ENCODE measurements at places on chromosomes 1 and 21.
A peak's percentile ranks its signal among the peaks of the same experiment; 100 is the strongest.

- DNase-seq: no peak
Observed at GRCh38 chr1:163670989-163671757, 349.4 kb downstream of the NUF2 start.

DNA sequence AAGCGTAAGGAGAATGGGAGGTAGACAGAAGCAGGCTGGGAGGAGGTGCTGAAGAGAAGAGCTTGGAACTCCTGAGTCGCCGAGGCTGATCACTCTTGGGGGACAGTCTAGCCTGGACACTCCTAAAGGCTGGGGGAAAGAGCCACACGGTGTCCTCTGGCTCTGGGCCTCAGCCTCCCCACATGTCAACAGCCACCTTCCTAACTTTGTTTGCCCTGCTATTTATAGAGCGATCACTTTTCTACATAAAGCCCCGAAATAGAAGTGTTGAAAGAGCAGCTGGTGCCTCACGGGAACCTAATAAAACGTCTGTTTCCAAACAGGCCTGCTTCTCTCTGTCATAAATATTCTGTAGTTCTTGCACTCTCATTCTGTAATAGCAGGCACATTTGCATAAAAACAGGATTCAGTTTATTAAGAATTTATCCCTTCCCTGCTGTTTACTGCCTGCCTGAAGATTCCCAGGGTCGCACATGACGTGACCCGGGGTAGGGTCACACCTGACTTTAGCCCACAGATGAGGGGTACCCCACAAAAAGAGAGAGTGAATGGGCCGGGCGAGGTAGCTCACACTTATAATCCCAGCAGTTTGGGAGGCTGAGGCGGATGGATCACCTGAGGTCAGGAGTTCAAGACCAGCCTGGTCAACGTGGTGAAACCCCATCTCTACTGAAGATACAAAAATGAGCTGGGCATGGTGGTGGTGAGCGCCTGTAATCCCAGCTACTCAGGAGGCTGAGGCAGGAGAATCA is 212.5 kb downstream of the TOMM20 start:
- DNase-seq: no peak

- DNase-seq: peak; percentile 21
Observed at GRCh38 chr21:34807146-34807880, 138.5 kb downstream of the CLIC6 start.

- no peak for DNase-seq
Observed at GRCh38 chr1:198607714-198608113, 31.1 kb upstream of the PTPRC start.

- no peak for DNase-seq
Observed at GRCh38 chr1:229128066-229128608, 142.8 kb upstream of the RAB4A start.

DNA sequence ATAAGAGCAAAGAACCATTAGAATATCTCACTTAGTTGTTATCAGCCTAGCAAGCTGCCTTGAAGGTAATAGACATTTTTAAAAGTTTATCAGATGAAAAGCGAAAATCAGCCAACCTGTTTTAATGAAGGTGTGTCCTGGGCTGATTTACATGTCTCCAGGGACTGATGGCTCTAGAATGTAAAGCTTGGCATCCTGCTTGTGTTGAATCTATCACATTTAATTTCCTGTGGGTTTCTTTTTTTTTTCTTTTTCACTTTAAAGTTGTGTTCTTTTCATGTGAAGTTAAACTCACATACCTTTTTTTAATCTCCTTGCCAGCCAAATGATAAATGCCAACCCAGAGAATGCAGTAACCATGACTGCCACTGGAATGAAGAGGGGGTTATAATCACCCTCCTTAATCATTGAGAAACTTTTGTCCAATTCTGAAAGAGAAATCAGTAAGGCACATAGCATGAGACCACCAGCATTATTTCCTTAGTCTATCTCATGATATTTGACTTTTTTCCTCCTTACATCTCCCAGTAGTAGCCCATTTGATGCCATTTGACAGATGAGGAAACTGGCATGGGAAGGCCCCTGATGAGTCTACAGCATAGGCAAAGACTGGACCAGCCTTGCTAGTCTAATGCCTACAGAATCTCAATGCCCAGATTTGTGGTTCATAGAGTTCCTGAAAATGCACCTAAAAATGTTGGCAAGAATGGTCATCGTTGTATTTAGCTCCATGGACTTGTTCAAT is 10.0 kb downstream of the SELL start:
- DNase-seq: no peak

DNA sequence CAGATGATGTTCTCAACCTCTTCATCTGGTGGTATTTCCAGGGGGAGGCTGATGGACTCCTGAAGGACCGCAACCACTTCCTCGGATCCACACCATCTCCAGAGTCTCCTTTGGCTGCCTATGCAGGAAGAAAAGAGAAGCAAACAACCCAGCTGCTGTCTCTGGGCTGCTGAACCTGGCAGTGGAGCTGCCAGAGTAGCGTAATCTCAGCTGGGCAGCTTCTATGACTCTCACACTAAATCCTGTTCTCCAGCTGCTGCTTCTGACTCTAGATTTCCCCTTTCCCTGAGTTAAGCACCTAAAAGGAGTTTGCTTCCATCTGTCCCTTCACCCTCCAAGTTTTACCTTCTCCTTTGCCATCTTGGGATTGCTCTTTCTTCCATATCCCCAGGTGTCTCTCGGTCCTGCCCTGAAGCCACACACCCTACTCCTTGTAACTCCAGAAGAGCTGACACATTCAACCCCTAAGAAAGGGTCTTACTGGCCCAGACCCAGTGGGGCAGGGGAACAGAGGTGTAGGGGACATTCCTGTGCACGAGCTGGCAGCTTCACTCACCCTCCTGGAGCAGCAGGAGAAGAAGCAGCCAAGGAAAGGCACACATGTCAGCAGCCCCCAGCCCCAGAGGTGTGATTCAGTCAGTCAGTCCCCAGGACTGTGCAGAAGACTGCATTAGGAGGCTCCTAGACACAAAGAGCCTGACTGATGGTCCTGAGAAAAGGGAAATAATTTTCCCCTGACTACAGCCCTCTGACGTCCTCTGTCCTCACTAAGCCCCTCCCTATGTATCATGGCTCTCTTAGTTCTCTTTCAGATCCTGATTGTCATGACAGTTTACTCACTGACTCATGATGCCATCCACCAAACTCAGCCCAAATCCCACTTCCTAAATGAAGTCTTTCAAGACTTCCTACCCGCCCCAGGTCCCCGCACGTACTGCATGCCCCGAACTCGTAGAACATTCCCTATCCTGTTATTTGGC is at the start of gene SLAMF9:
Gene SLAMF9 (minus strand): TSS at position 702 of the 980 bp plus-strand sequence. CDS start 100 bp downstream, at position 602.
- DNase-seq: no peak

DNA sequence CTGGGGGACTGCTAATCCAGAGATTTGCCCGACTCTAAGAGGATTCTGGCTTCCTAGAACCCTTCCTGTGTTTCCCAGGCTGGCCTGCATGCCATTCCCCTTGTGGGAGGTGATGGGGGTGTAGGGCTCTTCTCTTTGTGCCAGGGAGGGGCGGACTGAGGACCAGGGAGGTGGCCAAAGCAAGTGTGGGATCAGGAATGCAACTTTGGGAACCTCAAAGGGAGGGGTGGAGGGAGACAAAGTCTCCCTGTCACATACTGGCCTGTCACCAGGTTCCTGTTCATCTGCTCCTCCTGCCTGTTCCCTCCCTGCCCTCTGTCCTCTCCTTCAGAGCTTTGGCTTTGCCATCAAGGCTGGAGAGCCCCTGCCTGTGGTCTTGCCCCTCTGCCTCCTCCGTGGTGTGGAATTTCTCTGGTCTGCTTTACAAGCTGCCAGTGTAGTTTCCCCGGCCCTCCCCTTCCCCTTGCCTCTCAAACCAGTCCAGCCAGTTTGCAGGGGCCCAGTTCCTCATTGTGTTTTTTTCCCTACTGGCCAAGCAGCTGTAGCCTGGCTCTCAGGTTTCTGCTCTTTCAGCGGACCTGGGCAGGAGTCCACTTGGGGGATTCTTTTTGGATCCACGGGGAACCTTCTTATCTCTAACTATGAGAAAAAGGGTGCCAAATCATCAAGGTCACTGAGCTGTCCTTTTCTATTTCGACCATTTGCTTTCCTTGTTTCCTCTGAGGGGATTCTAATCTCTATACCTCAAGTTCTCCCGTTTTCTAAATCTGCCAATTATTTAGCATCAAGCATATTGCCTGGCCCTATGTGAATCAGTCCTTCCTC is 1.8 kb downstream of the CGN start:
- no peak for DNase-seq

DNA sequence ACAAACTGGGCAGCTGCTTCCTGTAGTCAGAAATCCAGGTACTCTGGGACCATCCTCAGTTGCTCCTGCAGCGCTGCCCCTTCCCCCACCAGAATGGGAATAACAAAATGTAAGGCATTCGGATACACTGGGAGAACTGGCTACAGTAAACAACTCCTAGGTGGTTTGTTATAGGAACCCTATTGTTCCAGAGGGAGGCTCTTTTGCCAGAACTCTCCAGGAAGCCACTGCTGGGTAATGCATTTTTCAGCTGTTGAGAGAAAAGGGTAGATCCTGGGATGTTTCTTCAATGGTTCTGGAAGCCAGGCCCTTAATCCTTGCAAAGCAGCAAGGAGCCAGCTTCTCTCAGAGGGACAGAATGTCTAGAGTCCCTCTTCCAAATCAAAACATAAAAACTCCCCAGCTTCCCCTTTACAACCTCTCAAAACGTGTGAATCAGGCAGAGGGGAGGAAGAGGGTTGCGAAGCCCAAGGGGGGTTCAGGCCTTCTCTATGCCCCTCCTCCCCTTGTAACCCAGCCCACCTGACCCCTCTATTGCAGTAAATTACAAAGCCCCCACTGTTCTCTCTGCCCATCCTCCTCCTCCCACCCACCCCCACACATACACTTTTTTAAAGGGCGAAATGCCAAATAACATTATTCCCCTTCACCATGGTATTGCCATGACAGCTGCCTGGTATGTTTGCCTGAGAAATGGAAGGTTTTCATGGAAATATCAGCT is 29.1 kb downstream of the PLPP3 start:
- no peak for DNase-seq

- DNase-seq: no peak
Observed at GRCh38 chr1:246199086-246199645, 307.9 kb downstream of the SMYD3 start.

- no peak for DNase-seq
Observed at GRCh38 chr21:46459356-46460112, 843 bp downstream of the DIP2A start.

GRCh38 chr1:233015965-233016364 is 65.6 kb downstream of the NTPCR start:
- DNase-seq: no peak

GRCh38 chr1:199172171-199173124 is 533.6 kb downstream of the PTPRC start:
- DNase-seq: no peak

DNA sequence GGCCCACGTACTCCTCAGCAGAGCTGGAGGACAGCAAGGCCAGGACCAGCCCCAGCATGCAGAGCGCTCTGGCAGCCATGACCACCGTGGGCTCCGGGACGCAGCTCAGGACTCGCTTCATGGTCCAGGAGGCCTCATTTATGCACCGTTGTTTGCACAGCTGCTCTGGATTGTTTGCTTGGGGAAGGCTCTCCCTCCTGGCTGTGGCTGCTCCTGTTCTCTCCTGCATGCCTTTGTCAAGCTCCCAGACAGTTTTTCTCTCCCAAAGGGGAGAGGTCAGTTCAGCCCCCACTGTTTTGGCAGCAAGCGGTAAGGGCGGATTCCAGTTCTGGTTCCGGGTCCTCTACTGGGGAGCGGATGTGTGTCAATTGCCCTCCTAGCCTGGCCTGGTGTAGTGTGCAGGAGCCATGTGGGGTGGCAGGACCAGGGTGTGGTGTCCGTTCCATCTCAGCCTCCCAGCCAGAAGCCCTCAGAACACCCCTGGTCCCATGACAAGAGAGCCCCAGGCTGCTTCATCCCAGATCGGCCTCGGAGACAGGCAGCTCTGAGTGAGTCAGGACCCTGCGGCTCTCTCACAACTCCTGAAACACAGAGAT is at the start of gene TFF3:
Gene TFF3 (minus strand): TSS at position 114 of the 596 bp plus-strand sequence. CDS start 35 bp downstream, at position 79.
- no peak for DNase-seq
